ENCODE measurements at places on chromosomes 5 and 9.

GRCh38 chr9:135905380-135906258 is 1.7 kb downstream of the CAMSAP1 start:
- DNase-seq, result no peak

DNA sequence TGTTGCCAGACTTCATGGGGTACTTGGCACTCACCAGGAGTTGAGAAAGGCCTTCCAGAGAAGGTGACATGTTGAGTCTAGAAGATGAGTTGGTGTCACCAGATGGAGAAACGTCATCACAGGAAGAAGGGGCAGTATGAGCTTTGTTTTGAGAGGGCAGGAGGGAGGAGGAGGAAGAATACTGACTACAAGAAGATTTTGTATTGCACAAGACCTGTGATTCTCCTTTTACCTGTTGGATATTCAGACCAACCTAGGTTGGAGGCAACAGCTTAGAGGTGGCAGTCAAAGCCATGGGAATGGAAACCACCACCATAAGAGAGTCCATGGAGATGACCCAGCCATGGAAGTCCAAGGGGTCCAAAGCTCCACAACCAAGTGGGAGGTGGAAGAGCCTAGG is 154.2 kb downstream of the TSSK1B start:
- DNase-seq, result no peak

GRCh38 chr9:127346584-127346983 is 50.4 kb upstream of the SLC2A8 start:
- DNase-seq, result no peak

DNA sequence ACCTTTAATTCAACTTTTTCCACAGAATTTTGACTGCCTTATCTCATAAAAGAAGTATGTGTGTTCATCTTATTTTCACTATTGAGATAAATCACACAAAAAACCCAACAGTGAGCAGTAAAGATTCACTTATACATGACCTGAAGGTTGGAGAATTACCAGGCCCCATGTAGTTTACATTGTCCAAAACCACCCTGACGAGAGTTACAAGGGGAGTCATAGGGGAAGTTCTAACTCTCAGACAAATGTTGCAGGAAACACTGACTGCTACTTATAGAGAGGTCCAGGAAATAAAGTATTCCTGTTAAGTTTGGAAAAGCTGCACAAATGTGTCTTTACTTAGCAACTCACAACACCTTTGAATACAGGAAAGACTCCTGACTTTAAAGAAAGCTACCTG is 14.1 kb downstream of the SPATA9 start:
- DNase-seq, result no peak

DNA sequence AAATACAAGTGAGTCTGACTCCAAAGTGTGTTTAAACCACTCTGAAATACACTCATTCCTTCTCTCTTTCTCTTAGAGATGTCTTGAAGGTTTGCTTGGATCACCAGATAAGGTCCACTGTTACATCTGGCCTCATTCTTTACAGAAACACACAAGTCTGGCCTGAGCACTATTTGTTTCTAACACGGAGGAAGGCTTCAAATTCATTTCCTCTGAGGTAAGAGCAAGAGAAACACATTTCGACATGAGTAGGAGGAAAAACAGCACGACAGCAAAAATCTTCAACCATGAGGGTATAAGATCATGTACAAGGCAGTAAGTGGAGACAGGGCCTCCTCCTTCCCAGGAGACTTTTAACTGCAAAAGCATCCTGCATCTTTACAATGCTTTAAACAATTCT is 8.0 kb downstream of the SIL1 start:
- DNase-seq, result no peak

GRCh38 chr9:113941056-113941455 is 64.9 kb downstream of the ZNF618 start:
- DNase-seq, result no peak

DNA sequence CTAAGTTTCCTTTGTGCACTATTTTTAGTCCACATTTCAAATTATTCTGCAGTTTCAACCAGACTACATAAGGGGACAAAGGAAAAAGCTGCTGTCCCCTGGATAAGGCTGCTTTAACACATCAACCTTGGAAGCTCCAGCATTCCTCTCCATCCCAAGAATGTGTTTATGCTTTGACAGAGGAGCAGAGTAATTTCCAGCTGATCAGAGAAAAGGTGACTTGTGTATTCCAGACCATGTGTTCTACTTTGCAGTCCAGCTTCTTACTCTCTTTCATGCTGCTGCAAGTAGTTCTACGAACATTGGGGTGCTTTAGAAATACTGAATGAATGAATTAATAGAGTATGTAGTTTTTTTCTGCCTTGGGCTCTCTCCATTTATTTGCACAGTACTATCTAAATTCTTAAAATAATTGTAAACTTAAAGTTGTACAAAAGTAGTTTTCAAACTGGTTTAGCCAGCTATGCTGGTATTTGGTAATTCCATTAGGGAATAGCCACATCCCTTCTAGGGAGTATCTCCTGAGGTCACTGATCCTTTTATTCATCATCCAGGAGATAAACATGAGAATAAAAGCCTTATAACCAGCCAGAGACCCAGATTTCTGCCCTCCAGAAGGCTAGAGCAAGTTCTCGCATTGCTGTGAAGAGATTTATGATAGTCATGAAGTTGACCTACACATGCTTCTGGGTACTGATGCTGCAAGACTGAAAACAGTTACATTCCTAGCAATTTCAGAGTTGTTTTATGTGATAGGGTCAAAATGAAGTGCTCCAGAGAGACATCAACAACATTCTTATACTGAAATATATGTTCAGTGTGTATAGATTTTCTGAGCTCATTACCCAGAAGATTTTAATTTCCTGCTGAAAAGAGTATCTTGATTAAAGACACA is 215.2 kb downstream of the COMMD10 start:
- no peak for DNase-seq

GRCh38 chr5:90020575-90021538 is 388.7 kb downstream of the CETN3 start:
- no peak for DNase-seq

GRCh38 chr9:13715430-13715829 is 435.9 kb upstream of the MPDZ start:
- DNase-seq, result no peak

DNA sequence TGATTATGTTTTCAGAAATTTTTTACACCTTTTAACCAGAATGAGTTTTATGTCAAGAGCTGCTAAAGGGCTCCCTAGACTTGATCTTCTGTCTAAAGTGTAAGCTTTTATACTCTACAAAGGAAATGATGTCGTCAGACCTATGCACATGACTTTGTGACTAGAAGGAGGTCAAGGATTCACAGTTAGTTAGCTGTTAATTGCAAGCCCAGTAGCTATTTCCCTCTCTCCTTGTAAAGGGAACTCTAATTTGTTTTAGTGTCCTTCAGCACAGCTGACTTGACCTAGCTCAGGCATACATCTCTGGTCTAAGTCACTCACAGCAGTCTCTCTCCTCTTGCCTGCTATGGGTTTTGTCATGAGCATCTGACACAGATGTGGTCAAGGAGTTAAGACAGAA is 173.5 kb upstream of the NREP start:
- no peak for DNase-seq

- no peak for DNase-seq
Measured at GRCh38 chr5:166695326-166695725, 1596.1 kb upstream of the WWC1 start.

- DNase-seq, result no peak
Measured at GRCh38 chr5:171581781-171582180, 162.3 kb downstream of the FGF18 start.

DNA sequence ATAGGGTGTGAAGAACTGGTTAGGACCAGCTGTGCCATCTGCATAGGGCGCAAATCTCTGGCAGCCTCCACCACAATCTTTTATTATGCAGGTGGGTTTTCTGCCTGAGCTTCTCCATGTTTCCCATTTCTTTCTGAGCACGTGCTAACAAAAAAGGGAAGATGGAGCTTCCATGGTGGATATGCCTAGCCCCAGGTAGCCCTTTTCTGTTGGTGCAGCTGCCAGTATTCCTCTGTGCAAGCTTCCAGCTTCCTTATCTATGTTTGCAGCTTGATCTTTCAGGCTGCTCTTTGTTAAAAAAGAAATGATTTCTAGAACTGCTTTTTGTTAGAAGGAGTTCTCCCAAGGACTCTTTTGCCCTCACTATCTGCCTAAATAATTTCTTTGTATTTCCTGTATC is 95.0 kb upstream of the EPB41L4A start:
- DNase-seq, result no peak

DNA sequence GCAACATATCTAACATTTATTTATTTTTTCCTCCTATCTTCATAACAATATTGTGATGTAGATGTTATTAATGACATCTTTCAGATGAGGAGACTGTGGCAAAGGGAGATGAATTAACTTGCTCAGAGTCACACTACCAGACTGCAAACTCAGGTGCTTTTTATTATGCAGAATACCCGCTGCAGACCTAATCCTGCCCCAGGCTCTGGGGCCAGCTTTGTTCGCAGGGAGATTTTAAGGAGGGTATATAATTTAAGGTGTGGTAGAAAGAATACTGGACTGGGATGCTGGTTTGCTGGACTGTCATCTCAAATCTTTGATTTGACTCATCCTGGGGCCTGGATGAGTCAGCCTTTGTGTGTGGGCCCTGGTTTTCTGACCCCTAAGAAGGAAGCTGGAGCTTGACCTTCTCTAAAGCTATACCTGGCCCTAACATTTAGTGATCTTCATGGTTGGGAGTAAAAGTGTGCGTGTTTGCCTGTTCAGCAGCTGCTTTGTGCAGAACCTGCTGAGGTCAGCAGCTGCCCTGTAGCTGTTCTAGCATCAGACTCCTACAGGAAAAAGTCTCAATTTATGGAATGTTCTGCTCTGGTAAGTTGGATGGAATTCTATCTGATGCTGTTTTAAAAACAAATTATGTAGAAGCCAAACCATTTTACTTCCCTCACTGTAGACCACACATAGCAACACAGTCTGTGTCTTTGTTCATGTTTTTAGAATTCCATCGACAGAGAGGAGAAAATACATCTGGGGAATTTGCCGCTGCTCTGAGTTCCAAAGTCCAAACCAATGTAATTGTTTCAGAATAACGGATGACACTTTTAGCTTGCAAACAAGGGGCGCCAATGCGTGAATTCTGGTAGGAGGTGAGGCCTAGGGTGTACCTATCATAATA is 4.5 kb downstream of the SLC36A1 start:
- no peak for DNase-seq

DNA sequence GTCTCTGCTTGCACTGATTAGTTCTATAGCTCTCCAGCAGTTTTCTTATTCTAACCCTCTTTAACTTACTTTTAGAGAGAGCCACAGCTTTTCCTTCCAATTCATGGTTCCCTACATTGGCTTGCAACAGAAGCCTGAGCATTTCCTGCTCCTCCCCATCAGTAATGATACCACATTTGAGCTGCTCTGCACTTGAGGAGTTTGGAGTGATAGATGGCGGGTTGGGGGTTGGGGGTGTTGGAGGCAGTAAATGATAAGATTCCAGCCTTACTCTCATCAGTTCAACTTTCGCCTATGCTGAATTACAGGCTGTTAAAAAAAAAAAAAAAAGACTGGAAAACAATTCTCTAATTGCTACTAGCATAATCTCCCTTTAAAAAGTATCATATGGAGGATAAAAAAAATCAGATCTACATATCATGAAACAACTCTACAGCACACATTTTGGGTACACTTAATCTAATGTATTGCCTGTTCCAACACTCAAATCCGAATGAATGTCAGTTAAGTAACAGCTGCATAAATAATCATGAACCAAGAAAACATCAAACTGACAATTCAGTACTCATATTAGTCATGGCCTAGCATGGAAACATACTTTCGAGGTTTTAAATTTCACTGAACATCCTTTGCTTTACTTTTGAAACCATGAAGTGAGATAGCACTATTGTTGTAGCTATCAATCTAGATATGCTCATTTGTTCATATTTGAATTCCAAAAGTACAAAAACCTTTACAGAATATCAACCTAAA is 224.7 kb downstream of the NFIB start:
- no peak for DNase-seq

DNA sequence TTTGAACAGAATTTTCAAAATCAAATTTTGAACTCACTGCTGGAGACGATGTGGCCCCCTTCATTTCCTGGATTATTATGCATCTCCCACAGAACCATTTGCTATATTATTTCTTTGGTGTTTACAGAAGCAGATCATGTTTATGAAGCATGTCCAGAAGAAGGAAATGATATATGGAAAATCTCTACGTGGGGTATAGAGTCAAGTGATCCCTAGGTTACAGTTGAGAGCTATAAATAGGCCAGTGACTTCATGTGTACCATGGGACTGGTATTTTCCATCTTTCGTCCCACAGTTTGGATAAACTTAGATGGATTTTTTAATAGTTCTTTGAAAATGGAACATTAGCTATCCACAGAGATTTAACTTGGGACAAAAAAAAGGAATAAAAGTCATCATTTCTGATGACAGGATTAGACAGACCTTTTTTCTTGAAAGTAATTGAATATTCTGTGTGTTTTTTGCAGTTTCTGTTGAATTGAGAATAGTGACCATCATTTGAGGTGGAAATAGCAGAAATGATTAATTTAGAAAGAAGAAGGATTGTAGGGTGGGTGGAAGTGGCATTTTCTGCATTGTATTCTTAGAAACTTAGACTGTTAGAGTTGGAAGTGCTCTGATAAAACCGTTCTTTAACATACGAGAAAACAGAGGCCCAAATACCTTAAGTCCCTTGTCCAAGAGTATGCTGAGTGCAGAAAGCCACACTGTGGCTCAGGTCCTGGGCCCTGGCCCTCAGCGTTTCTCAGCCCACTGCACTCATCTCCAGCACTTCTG is 136.4 kb downstream of the PIP5K1B start:
- DNase-seq, result no peak

GRCh38 chr5:68077349-68077894 is 138.1 kb upstream of the PIK3R1 start:
- no peak for DNase-seq

GRCh38 chr9:134313470-134313869 is 12.8 kb upstream of the RXRA start:
- no peak for DNase-seq

- no peak for DNase-seq
Measured at GRCh38 chr5:93583439-93583767, 381 bp downstream of the NR2F1 start.

DNA sequence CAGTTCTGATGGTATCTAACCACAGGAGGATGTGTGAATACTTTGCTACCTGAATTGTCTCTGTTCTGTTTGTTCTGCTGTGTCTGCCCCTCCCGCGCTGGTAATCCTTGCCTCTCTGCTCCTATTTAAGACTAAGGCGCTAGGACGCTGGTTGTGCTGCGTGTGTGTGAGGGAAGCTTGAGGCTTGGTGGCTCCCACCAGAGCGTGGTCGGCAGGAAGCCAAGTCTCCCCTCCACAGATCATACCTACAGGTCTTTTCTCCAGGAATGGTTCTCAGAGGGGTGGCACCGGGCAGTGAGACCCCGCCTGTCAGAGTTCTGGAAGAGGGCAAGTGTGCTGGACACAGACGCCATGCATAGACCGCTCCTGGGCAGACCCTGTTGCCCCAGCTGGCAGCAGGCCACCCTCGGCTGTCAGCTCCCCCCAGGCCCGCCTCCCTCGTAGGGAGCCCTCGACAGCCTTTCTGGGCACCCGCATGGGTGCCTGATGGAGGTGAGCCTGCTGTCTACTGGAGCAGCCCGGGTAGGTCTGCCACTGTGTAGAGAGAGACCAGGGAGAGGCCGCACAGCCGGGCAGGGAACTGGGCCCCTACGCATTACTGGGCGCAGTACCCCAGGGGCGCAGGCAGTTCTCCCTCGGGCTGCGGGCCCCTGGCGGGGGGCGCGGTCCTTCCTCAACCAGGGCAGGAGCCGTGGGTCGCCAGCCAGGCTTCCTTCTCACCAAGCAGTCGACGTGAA is 53.4 kb upstream of the ROR2 start:
- no peak for DNase-seq

- no peak for DNase-seq
Measured at GRCh38 chr9:116275418-116276195, 122.0 kb downstream of the PAPPA start.

- DNase-seq, result no peak
Measured at GRCh38 chr5:80619086-80619485, 35.4 kb upstream of the MSH3 start.

Measured in NCI-H187 treated with DMSO at 0.1 percent for 48 hours (cell line).